Left renal cortex interstitium (tissue), 4 donors: ENCODE measurements at places on chromosomes 1 and 21.

DNA sequence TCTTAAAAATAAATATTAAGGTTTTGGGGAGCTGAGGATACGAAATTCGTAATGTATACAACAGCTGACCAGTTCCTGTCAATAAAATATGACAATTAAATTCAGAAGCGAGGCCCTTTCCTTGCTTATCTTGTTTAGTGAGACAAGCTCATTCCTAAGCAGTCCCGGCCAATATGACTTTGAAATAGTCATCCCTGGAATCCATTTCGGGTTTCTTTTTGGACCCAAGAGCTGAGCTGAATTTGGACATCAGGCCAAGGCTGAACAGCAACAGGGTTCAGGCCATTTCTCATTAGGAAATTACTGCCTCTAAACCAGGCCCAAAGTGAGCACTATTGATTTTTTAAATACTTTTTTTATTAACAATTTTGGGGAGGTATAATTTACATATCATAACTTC, 17.3 kb upstream of the FMN2 start:
- no peak for DNase-seq

- DNase-seq: no peak
Measured at GRCh38 chr21:41426676-41427404, 801 bp downstream of the MX1 start.

DNA sequence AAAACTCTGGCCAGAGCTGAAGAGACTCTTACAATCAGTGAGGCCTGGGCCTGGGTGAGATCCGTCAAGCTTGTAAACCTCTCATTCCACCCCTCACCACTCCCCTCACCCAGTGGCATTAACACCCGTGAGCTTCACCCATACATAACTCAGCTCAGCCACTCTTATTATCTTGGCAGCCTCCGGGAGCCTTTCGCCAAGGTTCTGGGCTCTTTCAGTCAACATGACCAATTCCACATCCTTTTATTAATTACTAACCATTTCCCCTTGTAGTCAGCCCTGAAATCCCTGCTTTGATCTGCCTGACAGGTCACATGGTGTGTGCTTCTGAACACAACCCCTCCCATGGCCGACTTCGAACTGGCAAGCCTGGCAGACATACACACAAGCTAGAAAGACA, 134.8 kb downstream of the SETD4 start:
- DNase-seq: no peak

GRCh38 chr1:34418166-34418565, 241.5 kb downstream of the C1orf94 start:
- no peak for DNase-seq

- no peak for DNase-seq
Measured at GRCh38 chr1:70727886-70728489, 316.9 kb downstream of the CTH start.

DNA sequence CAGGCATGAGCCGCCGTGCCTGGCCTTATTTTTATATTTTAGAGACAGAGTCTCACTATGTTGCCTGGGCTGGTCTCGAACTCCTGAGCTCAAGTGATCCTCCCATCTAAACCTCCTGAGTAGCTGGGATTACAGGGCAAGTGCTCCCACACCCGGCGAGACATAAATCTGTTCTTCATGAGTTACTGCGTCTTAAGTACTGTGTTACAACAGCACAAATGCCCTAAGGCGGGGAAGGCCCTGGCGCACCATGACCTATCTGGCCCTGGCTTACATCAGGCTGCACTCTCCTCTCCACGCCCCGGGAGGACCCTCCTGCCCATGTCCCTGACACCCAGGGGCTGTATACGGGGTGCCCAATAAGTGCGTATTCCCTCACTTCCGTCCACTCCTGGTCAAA, 4.3 kb downstream of the GPR153 start:
- no peak for DNase-seq

GRCh38 chr1:200367841-200368534, 41.8 kb downstream of the ZNF281 start:
- no peak for DNase-seq

DNA sequence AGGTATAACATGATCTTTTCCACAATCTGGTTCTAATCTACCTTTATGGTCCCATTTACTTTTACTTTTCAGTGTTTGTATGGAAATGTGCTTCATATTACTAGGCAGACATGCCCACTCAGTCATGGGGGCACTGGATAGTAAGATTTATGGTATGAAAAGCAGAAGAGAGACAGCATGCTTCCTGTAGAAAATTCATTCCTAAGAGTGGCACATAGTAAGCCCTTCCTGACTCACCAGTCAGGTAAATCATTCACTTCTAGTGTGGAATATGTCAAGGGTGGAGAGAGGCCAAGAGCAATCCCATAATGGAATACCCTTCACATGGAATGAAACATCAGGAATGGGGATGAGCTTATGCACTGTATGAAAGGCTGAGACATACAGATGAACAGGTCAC, 49.5 kb upstream of the BCL10 start:
- no peak for DNase-seq

- DNase-seq: no peak
Measured at GRCh38 chr1:190084552-190084951, 393.1 kb downstream of the BRINP3 start.
